ENCODE measurements at places on chromosomes 4 and X.

GRCh38 chrX:131841496-131842437 is 181.3 kb upstream of the STK26 start:
- DNase-seq = peak; percentile 12

GRCh38 chr4:151031831-151032605 is 16.9 kb upstream of the LRBA start:
- peak; percentile 18 for DNase-seq

DNA sequence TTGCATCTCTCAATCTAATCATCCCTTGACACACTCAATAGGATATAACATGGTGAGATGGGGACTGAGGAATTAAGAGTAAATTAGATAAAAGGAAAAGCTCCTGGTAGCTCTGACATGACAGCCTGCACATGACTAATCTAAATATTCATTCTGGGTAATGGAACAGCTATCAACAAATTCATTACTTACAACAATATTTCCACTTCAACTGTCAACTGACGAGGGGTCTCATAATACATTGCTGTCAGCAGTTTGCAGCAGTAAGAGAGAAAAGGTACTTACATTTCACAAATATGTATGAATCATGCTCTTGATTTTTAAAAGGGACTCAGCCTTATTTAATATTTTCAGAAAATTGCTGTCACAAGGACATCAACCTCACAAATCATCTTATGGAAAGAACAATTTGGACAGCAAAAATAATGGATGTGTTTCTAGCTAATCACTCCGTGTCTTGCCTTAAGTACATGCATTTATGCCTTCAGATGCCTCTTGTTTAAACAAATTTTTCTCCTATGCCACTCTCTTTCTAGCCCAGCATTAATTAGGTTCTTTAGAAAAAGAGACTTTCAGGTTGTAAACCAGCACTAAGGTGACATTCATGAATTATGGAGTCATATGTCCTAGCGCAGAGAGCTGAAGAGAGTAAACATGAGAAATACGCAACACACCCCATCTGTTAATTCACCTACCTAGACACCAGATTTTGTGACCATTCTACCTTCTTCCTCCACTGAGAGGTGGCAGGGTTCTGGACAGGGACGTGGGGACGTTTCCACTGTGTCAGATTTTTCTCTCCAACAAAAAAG is 99.6 kb upstream of the TMEM150C start:
- no peak for DNase-seq

DNA sequence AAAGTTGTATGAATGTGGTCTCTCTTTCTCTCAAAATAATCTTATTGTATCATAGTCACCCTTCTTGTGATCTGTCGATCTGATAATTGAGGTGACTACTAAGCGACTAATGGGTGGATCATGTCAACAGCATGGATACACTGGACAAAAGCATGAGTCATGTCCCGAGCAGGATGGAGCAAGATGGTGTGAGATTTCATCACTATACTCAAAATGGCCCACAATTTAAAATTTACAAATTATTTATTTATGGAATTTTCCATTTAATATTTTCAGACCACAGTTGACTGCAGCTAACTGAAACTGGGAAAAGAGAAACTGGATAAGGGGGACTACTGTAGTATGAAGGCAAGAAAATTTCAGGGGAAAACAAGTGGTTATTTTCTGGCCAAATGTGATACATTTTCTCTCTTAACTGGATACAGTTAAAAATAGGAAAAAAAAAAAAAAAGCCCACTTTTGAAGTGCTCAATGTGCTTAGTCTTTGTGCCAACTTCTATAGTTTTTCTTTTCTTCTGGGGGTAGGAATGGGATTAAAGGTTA is 25.3 kb downstream of the FAM241A start:
- no peak for DNase-seq

DNA sequence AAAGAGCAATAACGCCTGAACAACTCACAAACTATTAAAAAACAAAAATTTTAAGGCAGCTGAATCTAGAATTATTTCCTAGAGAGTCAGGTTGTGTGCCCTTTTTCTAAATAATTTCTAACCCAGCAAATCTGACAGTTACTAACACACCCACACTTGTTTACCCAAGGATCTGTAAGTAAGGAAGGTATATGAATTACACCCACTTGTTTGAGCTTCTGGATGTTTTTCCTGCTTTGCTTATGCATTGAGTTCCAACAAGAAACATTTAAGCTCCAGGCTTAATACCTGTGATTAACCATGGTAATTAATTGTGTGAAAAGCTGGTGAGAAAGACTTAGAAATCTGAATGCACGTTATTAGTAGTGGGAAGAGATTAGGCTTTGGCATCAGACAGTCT is 1.5 kb downstream of the NIPAL1 start:
- DNase-seq = no peak
